ENCODE measurements at places on chromosomes 7 and 10.

GRCh38 chr7:158374586-158374985, 213.0 kb downstream of the PTPRN2 start:
- no peak for DNase-seq

DNA sequence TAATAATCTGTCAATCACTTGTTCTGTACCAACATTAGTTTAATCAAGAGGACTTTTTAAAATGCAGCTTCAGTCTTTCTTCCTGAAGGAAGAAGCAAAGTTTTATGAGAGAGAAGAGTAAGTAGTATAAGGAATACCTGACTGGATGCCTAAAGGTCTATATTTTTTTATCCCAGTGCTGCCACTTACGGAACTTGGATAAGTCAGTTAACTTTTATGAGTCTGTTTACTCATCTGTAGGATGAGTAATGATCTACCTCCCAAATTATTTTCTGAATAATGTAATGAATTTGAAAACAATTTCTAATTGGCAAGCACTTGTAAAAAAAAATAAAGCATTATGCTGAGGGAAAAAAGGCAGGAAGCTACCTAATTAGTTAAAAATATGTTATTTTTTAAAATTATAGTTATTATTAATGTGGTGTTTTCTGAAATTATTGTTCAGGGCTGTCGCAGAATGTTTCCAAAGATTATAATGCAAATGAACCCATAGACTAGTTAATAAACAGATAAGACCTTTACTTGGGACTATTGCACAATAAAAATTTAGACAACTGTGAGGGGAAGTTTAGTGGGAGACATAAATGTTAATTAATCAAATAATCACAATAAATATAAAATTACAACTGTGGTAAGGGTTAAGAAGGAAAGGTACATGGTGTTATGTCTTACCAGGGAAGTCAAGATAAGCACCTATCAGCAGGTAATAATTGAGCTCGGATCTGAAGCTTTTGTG, 24.6 kb downstream of the SLK start:
- DNase-seq: no peak

DNA sequence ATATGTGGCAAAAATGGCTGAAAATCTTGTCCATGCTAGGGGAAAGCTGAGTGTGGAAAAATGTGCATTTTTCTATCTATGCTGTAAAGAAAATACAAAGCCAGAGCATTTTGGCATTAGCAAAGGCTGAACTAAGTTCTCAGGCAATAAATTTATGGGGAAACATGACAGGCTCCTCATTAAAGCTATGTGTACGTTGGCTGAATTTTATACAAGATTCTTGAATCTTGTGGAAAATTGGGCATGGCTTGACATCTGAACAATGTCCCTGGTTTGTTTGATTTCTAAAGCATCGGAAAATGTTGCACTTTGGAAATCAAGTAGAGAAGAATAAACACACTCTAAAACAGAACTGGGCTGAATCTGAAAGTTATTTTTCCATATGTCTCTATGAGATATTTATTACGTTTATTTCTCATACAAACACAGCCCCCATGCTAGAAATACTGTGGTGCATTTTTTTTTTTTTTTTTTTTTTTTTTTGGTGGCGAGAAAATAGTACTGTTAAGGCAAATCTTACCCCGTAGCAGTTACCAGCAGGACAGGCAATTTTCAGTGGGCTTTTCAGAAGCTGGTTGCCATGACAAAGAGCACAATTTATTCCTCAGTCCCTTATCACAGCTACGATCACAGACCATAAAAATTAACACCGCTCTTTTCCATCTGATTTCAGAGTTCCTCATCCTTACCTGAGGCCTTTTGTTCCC, 16.9 kb downstream of the CPA1 start:
- DNase-seq: no peak

DNA sequence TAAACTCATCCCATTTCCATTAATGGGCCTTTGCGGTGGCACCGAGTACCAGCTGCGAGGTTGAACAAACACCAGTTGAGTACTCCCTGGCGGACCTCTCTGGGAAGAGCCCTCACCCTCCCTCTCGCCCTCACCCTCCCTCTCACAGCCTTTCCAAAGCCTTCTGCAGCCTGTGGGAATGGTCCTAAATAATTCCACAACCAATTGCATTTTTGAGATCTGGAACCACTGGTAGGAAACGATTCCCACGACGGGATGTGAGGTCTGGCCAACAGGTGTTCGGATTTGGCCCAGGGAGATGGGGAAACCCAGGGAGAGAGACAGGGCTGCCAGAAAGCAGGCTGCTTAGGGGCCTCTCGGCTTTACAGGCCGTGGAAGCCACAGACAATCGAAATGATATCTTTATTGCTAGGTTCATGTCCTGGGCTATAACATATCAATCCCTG, 5.3 kb downstream of the PTF1A start:
- DNase-seq: peak; percentile 7

GRCh38 chr10:110863361-110863760, 8.4 kb upstream of the PDCD4 start:
- no peak for DNase-seq

DNA sequence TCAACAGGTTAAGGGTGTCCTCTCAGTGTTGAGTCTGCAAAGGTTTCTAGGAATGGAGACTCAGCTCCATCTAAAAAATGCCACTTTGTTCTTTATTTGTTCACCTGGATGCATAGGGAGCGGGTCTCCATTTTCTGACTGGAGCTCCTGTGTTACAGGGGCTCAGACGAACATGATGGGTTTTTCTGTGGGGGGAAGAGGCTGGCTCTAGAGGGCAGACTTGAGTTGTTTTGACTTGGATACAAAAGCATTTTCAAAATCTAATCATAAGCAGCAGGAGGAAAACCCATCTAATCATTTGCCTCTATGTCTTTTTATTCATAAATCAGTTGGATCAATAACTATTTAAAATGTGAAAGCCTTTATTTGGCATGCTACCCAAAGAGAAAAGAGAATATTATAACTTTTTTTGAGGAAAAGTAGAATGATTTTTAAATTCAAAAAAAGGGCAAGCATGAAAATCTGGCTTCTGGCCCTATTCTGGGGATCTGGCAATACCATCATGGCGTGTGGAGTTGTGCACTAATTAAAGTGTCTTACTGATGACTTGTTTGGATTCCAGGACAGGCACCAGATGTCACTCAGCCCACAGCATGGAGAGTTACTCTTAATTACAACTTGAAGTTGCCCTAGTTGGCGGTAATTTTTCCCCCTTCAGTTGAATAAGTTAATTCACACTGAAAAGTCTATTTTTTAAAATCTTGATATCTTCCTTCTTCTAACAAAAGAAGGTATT, 594.9 kb downstream of the REEP3 start:
- peak; percentile 40 for DNase-seq

GRCh38 chr7:18402488-18403183, 92.9 kb upstream of the HDAC9 start:
- no peak for DNase-seq

- DNase-seq: no peak
Observed at GRCh38 chr10:17668435-17669184, 24.7 kb downstream of the STAM start.

GRCh38 chr10:104255311-104255981, 754 bp downstream of the GSTO1 start:
- no peak for DNase-seq

GRCh38 chr10:26571655-26572054, 125.8 kb upstream of the PDSS1 start:
- no peak for DNase-seq

DNA sequence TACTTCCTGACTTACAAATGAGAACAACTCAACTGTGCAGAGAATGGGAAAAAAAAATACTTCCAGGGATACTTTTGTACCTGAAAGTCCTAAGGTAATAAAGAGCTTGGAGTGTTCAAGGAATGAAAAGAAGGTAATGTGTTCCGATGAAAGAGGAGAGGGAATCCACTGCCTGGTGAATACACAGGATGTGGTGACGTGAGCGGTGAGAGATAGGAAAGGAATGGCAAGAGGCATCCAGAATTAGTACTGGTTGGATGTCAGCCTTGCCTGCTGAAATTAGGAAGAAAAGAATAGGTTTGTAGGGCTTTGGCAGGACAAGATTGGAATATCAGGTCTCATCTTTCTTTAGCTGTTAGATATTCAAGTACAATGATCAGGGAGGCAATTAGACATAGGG, 347.7 kb downstream of the POM121L12 start:
- DNase-seq: no peak

- no peak for DNase-seq
Observed at GRCh38 chr7:133691727-133692610, 435.2 kb upstream of the LRGUK start.

DNA sequence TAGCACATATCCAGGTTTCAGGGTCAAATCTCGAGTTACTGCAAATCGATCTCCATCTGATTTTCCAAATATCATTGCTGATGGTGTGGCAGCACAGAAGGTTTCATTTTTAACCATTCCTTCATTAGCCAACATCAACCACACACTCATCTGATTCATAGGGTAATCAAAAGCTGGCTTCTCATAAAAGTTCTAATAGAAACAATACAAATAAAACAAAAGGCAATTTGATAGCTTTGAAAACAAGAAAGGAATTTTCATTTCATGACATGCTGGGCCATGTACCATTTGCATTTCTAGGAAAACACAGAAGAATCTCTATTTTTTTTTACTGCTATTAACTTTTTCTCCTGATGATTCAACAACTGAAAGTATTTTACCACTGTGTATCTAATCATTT, 147.7 kb upstream of the SLC26A5 start:
- DNase-seq: no peak

- DNase-seq: no peak
Observed at GRCh38 chr10:44278837-44279324, 106.0 kb downstream of the CXCL12 start.

DNA sequence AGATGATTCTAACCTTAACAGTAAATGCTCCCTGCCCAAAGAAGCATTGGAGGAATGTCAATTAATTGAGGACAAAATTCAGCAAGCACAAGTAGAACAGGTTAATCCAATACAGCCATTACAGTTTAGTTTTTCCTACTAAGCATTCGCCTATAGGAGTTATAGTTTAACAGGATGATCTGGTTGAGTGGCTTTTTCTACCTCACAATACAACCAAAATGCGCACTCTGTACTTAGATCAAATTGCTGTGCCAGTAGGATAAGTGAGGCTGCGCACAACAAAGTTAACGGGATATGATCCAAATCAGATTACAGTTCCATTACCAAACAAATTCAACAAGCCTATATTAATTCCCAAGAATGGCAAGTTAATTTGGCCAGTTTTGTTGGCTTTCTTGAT, 117.1 kb upstream of the TRIM24 start:
- DNase-seq: no peak

DNA sequence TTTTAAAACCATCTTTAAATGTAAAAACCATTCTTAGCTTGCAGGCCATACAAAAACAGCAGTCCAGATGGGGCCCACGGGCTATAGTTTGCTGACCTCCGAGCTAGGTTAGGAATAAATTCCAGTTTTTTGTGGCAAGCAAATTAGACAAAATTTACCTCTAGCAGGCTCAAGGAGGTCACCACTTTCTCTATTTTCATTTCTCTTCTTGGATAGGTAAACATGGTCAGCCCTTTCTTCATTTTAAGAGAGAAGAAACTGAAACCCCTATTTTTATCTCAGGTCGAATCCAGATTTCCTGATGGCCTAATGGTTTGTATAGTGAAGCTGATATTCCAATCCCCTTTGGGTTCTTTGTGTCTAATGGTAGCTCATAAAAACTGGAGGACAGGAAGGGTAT, 10.7 kb downstream of the IKZF5 start:
- no peak for DNase-seq
